Activated T-helper 2 cell treated with anti-CD3 and anti-CD28 coated beads, Interferon-gamma antibody, Interleukin-2, Interleukin-4, amounts not matched to agents 10 μg/mL and 5 μg/mL and 100 μg/mL, durations not matched to agents 14 hours and 24 hours and 36 hours (primary cell): ENCODE measurements at places on chromosomes 2 and 18. TPM values are rescaled to one million over a fixed set of nuclear protein-coding genes. Genes with fewer than 3 reads are reported as not detected.

GRCh38 chr2:191499874-191500565 is 177.9 kb upstream of the NABP1 start:
- no peaks in the 10 kb centered on the region for H3K4me1 ChIP-seq
- DNase-seq = no peak
- H3K4me3 ChIP-seq = no peak overlapping the region
- no peak overlapping the region for H3K27ac ChIP-seq
- no peaks in the 10 kb centered on the region for H3K36me3 ChIP-seq
- H3K27me3 ChIP-seq = peaks cover 15% of the 10 kb centered on the region

DNA sequence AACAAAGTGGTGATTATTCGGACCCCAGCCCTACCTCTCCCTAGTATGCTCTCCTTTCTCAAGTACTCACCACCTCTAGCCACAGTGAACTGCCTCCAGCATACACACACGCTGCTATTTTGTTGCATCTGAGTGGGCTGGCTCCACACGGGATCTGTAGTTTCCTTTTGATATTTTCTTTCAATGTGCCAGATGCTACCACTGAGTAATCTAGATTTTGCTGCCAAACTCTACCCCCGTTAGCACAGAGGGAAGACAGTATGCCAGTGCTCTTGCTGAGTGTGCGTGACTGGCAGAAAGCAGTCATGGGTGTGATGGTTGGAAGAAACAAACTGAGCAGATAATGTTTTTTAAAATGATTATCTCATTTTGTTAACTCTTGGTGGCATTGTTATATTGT is 11.6 kb downstream of the CFLAR start:
- H3K4me3 ChIP-seq = peak overlapping the region; percentile 76
- H3K4me1 ChIP-seq = peaks cover 62% of the 10 kb centered on the region
- no peak for DNase-seq
- peak overlapping the region; percentile 89 for H3K27ac ChIP-seq

- H3K27ac ChIP-seq = no peak overlapping the region
- H3K4me3 ChIP-seq = no peak overlapping the region
These were observed 149.3 kb upstream of the PGAP1 start for GRCh38 chr2:197075754-197076337.

- no peak overlapping the region for H3K27ac ChIP-seq
- no peaks in the 10 kb centered on the region for H3K4me1 ChIP-seq
- no peaks in the 10 kb centered on the region for H3K36me3 ChIP-seq
These were observed 641.6 kb downstream of the EPHA4 start for GRCh38 chr2:220930271-220931076.

RPE gene
- total RNA-seq = 57.2 and 57.8 TPM in 2 replicates

ALS2 gene
- 11.3 and 14.3 TPM in 2 replicates for total RNA-seq

GRCh38 chr18:68830256-68831045 is 32.6 kb downstream of the CCDC102B start:
- no peak overlapping the region for H3K4me3 ChIP-seq
- H3K4me1 ChIP-seq = no peaks in the 10 kb centered on the region
- H3K27ac ChIP-seq = no peak overlapping the region

GREB1L gene
- total RNA-seq = not detected in 2 replicates

PAX8 gene
- total RNA-seq = 0.76 and 0.84 TPM in 2 replicates

TRPM8 gene
- not detected in 2 replicates for total RNA-seq

DNA sequence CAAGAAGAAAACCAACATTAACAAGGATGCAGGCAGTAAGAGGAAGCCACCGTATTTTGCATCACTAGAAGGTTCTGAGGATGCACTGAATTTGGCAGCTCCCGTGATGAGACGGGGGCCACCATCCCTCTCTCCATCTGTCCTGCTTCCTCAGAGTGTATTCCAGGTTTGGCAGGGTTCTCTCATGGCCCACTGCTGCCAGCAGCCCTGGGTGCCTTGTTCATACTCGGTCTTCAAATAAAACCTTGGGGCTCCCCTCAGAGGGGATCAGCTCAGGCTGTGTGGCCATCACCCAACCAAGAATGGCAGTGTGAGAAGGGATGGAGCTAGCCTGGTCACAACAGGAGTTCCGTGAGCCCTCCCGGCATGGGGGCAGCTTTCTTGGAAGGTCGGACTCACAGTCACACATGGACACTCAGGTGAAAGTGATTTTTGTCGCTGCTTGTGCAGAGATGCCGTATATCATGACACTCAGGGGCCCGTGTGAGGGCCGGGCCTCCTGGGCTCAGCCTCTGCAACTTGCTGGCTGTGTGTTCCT is 12.8 kb upstream of the MBP start:
- H3K4me3 ChIP-seq = no peak overlapping the region
- H3K36me3 ChIP-seq = peaks cover 22% of the 10 kb centered on the region

DNA sequence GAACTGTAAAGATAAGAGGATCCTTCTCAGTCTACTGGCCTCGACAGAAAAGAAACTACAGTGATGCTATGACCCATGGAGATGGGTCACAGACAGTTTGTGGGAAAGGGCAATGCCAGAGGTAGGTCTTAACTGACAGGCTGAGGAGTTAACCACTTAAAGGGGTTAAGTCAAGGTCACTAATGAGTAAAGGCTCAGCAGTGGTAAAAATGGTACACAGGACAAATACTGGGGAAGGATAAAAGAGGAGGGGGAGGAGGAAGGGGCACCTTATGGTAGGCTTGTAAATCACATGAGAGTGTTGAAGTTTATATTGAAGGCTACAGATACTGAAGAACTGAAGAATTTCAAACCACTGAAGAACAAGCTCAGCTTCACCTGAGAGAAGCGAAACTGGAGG is 9.9 kb downstream of the IER3IP1 start:
- H3K27me3 ChIP-seq = no peaks in the 10 kb centered on the region
- H3K27ac ChIP-seq = no peak overlapping the region
- H3K36me3 ChIP-seq = peaks cover 17% of the 10 kb centered on the region
- H3K4me3 ChIP-seq = no peak overlapping the region

DNA sequence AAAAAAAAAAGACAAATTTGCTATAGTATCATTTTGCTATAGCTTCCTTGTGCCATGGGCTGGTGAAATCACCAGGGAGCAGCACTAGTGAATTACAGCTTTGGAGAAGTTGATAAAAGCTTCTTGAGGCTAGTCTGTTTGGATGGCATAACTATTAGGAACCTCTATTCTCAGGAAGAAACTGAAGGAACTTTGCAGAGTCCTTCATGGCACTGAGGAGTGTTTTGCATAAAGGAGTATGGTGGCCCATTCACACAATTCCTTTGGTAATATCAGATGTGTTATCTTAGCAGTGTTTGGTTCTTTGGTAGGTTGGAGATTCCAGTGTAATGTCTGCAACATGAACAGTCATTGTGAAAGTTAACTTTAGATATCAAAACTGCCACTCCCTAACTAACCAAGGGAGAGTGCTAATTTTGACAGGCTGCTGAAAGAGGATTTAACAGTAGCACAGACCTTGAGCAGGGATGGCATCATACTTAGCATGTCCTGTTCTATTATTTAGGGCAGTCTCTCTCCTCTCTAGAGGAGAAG is 76.6 kb upstream of the ZFP36L2 start:
- peaks cover 37% of the 10 kb centered on the region for H3K4me1 ChIP-seq
- H3K4me3 ChIP-seq = no peak overlapping the region
- no peak overlapping the region for H3K27ac ChIP-seq
- no peaks in the 10 kb centered on the region for H3K27me3 ChIP-seq

ZNF804A gene
- total RNA-seq = not detected in 2 replicates

DNA sequence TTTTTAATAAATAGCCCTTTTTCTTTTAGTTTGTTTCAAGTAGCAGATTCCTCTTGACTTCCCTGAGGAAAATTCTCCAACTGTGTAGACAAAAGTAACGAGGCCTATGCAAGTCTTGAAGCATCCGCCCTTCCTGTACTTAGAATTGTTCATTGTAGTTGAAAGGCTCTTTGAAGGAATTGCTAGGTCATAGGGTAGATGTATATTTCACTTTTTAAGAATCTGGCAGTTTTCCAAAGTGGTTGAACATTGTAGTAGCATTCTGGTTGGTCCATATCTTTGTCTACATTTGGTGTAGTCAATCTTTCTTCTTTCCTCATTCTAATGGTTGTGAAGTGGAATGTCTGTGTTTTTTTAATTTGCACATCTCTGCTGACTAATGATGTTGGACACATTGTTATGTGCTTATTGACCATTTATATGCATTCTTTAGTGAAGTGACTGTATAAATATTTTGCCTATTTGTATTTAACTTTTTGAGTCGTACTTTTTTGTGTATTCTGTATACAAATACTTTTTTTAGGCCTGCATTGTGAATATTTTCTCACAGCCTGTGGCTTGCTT is 5.6 kb upstream of the SERPINB11 start:
- no peaks in the 10 kb centered on the region for H3K4me1 ChIP-seq
- no peak for DNase-seq
- no peak overlapping the region for H3K4me3 ChIP-seq
- H3K27me3 ChIP-seq = no peaks in the 10 kb centered on the region
- H3K27ac ChIP-seq = no peak overlapping the region

NEB gene
- 0.14 and 0.27 TPM in 2 replicates for total RNA-seq

GRCh38 chr2:43397411-43397810 is 171.0 kb upstream of the ZFP36L2 start:
- peaks cover 9% of the 10 kb centered on the region for H3K4me1 ChIP-seq
- DNase-seq = no peak
- no peak overlapping the region for H3K27ac ChIP-seq
- H3K4me3 ChIP-seq = no peak overlapping the region
- peaks cover 42% of the 10 kb centered on the region for H3K36me3 ChIP-seq

SCN9A gene
- 0.16 TPM in 1 of 2 replicates, not detected in the other for total RNA-seq

DARS1 gene
- 179 and 183 TPM in 2 replicates for total RNA-seq

NEDD4L gene
- total RNA-seq = 5.1 and 6.2 TPM in 2 replicates

DNA sequence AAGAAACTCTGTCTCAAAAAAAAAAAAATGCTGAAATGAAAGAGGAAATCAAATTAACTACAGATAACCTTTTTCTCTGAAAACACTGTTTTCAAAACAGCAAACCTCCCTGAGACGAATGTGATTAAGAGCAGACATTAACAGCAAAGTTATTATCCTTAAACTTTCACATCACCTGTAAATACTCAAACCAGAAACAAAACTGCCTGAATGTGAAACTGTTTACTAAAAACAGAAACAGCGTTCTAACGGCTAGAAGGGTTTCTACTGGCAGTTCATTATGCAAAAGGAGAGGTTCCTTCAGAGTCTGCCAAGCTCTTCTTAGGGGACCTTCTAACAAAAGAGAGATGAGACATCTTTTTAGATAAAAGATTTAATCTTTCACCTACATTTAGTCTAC is 45.9 kb downstream of the PNO1 start:
- no peak for DNase-seq
- H3K27ac ChIP-seq = peak overlapping the region; percentile 90
- H3K4me1 ChIP-seq = peaks cover 53% of the 10 kb centered on the region
- no peaks in the 10 kb centered on the region for H3K27me3 ChIP-seq
- H3K36me3 ChIP-seq = peaks cover 21% of the 10 kb centered on the region

DNA sequence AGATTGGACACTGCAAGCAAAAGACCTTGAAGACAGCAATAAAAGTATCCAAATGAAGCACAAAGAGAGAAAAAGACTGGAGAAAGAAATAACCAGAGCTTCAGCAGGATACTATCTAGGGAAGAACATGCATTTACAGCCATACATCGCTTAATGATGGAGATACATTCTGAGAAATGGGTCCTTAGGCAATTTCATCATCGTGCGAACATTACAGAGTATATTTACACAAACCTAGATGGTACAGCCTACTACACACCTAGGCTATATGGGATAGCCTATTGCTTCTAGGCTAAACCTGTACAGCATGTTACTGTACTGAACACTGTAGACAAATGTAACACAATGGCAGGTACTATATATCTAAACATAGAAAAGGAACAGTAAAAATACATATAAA is 11.9 kb downstream of the OLA1 start:
- peaks cover 18% of the 10 kb centered on the region for H3K4me1 ChIP-seq
- H3K4me3 ChIP-seq = no peak overlapping the region
- no peak overlapping the region for H3K27ac ChIP-seq

COL3A1 gene
- 0.16 and 0.43 TPM in 2 replicates for total RNA-seq

- H3K4me3 ChIP-seq = no peak overlapping the region
- no peaks in the 10 kb centered on the region for H3K27me3 ChIP-seq
- no peaks in the 10 kb centered on the region for H3K4me1 ChIP-seq
- no peaks in the 10 kb centered on the region for H3K36me3 ChIP-seq
These were observed 226.5 kb downstream of the PID1 start for GRCh38 chr2:229044581-229044980.

GRCh38 chr2:9020267-9020666 is 16.8 kb upstream of the MBOAT2 start:
- H3K27ac ChIP-seq = no peak overlapping the region
- peaks cover 26% of the 10 kb centered on the region for H3K27me3 ChIP-seq
- no peak for DNase-seq
- no peaks in the 10 kb centered on the region for H3K4me1 ChIP-seq

- H3K27me3 ChIP-seq = peaks cover 5% of the 10 kb centered on the region
- H3K4me1 ChIP-seq = no peaks in the 10 kb centered on the region
- H3K27ac ChIP-seq = no peak overlapping the region
- no peaks in the 10 kb centered on the region for H3K36me3 ChIP-seq
These were observed 32.3 kb downstream of the CYP27C1 start for GRCh38 chr2:127187831-127188230.

SP9 gene
- total RNA-seq = not detected in 2 replicates

DNA sequence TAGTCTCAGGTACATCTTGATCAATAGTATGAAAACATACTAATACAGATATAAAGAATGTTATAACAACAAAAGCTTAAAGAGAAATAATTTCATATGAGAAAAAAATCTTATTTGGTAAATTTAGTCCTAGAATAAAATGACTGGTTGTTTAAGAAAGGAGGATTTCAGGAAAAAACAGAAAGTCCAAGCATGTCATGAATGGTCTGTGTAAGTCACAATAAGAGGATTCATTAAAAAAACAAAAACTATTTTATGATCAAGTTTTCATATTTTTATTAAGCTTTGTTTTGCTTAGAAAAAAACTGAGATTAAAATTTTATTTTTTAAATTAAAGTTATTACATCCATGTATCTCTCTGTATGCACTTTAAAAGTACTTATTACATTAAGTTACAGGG is 353.9 kb upstream of the SPHKAP start:
- no peak for DNase-seq
- no peak overlapping the region for H3K4me3 ChIP-seq
- no peak overlapping the region for H3K27ac ChIP-seq
- no peaks in the 10 kb centered on the region for H3K4me1 ChIP-seq

DNA sequence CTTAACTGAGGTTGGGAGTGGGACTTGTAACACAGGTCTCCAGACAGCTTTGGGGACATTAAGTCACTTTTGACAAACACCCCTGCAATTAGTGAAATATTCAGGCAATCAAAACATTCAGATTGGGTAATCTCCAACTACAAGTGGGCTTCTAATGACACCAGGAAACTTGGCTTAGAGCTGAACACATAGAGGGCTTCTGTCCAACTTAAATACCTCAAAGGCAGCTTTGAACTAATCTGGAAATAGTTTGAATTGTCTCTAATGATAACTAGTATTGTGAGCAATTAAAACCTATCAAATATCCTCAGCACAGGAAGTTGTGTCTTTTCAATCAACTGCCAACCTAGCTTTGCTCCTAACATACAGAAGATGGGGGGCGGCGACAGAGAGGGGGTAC is 5.1 kb upstream of the ASPRV1 start:
- H3K4me1 ChIP-seq = peaks cover 4% of the 10 kb centered on the region
- peaks cover 4% of the 10 kb centered on the region for H3K27me3 ChIP-seq
- DNase-seq = no peak
- no peak overlapping the region for H3K4me3 ChIP-seq

RAB6C gene
- total RNA-seq = not detected in 2 replicates
